ENCODE measurements at places on chromosomes 7 and 10. TPM values are rescaled to one million over a fixed set of nuclear protein-coding genes. Genes with fewer than 3 reads are reported as not detected.

Gene TMEM139
- total RNA-seq, result 1.2 TPM

DNA sequence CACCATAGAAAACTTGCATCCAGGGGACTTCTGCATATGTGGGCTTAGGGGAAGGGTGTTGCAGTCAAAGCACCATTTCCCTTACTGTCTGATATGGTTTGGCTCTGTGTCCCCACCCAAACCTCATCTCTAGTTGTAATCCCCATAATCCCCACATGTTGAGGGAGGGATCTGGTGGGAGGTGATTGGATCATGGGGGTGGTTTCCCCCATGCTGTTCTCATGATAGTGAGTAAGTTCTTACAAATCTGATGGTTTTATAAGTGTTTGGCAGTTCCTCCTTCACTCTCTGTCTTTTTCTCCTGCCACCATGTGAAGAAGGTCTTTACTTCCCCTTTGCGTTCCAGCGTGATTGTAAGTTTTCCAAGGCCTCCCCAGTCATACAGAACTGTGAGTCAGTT, 177.4 kb downstream of the ADK start:
- no peak for DNase-seq

DNA sequence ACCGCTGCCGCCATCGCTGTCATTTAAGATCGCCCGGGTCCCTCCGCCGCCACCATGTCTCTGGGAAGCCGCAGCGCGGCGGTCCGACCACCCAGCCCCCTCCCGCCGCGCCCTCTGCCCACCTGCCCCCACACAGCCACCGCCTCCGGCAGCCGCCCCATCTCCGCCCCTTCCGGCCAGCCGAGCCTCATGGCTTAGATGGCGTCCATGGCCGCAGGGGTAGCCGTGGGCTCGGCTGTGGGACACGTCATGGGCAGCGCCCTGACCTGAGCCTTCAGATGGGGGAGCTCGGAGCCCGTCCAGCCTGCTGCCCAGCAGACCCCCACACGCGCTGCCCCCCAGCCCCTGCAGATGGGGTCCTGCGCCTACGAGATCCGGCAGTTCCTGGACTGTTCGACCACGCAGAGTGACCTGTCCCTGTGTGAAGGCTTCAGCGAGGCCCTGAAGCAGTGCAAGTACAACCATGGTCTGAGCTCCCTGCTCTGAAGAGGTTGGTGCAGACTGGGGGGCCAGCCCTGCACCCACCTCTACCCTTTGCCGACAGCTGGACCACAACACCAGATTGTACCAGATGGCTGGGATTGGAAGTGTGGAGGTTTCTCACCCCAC, 38.0 kb upstream of the TARP start:
- no peak for DNase-seq

DNA sequence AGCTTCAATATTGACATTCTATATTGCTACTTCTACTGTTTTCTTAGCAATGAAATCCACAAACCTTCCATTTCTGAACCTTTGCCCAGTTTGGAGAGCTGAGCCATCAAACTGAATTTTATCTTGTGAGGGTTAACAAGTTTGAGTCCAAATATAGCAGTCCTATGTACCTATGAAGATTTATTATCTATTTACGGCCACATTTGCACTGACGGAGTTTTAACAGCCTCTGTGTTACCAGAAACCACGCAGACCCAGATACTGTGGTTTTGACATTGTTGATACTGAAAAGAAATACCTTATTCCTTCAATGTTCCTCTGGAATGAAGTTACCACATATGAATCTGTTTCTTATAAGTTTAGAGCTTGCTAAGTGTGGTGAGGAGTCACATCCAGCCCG, 172.6 kb downstream of the FGFR2 start:
- DNase-seq, result no peak

DNA sequence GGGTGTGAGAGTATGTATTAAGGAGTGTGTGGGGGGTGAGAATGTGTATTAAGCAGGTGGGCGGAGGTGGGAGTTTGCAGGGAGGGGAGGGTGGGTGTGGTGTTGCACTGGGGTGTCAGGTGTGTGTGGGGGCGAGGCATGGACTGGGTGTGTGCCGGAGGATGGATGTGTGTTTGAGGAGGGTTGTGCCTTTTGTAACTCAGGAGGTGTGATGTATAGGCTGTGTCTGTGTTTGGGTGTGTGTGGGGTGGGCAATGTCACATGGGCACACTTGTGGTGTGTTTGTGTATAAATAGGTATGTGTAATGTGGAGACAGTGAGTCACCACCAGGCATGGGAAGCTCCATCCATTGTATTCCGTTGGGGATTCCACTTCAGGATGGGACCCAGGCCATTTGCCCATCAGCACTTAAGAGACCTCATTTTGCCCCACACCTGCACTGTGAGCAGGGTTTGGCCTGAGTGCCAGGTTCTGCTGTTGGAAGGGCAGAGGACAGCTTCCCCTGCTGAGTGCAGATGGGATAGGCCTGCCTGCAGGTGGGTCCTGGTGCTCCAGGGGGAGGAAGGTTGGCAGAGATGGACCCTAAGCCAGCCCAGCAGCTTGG, 5.8 kb downstream of the UNC5B start:
- no peak for DNase-seq

Gene IFIT1B
- total RNA-seq, result not detected

- no peak for DNase-seq
Observed at GRCh38 chr10:129863201-129863663, 100.8 kb downstream of the EBF3 start.

Gene DNAJC1
- total RNA-seq, result 9.5 TPM

- no peak for DNase-seq
Observed at GRCh38 chr10:108629834-108630233, 1293.5 kb downstream of the XPNPEP1 start.

DNA sequence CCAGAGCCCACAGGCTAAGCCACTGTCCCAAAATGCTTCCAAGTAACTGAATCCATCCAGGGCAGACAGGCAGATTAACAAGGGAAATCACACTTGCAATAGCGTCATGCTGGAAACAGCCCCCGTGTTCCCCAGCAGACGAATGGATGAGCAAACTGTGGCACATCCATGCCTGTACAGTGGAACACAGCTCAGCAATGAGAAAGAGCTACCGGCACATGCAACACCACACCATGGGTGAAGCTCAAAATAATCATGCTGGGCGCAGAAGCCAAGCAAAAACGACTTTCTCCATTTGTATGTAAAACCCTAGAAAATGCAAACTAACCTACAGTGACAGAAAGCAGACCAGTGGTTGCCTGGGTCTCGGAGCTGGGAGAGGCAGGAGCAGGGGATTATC, 153.1 kb downstream of the SLIT1 start:
- DNase-seq, result no peak

DNA sequence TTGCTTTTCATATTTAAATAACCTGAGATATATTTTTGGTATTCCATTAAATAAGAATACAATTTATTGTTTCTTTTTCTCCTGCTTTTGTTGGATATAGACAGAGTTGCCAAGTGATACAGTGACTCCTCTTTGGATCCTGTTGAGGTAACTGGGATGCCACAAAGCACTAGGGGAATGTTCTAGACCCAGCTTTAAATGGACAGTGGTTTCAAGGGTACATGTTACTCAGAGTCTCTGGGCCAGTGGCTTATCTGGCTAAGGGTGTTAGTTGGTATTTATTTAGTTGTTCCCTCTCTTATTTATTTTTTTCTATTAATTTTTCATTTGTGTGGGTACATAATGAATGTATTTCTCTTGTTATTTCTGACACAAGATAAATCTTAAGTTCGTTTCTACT, 9.1 kb downstream of the GBF1 start:
- DNase-seq, result no peak

- DNase-seq, result no peak
Observed at GRCh38 chr10:101258179-101258885, 29.1 kb upstream of the LBX1 start.

Gene GFRA1
- not detected for total RNA-seq

GRCh38 chr10:48390558-48390871, 84.0 kb downstream of the MAPK8 start:
- DNase-seq, result no peak
